Osteocyte (in vitro differentiated cells): ENCODE measurements at places on chromosomes 7 and 10. TPM values are rescaled to one million over a fixed set of nuclear protein-coding genes. Genes with fewer than 3 reads are reported as not detected.

GRCh38 chr10:93075369-93076221, 1.9 kb downstream of the CYP26A1 start:
- no peak overlapping the region for H3K27ac ChIP-seq
- peaks cover 51% of the 10 kb centered on the region for H3K27me3 ChIP-seq
- no peak overlapping the region for H3K4me3 ChIP-seq

GRCh38 chr10:16195178-16195769, 241.5 kb upstream of the PTER start:
- H3K4me3 ChIP-seq, result no peak overlapping the region
- H3K4me1 ChIP-seq, result no peaks in the 10 kb centered on the region
- H3K36me3 ChIP-seq, result no peaks in the 10 kb centered on the region

DNA sequence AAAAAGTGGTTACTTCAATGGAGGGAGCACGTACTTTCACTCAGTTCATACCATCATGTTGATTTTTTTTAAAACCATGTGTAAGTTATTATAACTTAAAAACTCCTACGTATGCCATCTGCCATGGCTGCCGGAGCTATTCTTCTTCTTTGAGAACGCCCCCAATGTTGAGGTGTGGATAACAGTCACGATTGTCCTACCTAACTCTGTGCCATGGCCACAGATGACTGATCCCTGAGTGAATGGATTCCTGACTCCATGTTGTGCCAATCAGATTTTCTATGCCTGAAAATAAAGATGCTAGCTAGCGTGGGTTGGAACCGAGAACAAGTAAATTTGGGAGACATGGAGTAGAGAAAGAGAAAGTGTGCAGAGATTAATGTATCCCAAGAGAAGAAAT, 5.3 kb downstream of the MCMBP start:
- DNase-seq, result no peak
- peak overlapping the region; percentile 3 for H3K27ac ChIP-seq
- H3K27me3 ChIP-seq, result no peaks in the 10 kb centered on the region
- peaks cover 31% of the 10 kb centered on the region for H3K4me1 ChIP-seq
- peaks cover 3% of the 10 kb centered on the region for H3K36me3 ChIP-seq
- no peak overlapping the region for H3K4me3 ChIP-seq

DNA sequence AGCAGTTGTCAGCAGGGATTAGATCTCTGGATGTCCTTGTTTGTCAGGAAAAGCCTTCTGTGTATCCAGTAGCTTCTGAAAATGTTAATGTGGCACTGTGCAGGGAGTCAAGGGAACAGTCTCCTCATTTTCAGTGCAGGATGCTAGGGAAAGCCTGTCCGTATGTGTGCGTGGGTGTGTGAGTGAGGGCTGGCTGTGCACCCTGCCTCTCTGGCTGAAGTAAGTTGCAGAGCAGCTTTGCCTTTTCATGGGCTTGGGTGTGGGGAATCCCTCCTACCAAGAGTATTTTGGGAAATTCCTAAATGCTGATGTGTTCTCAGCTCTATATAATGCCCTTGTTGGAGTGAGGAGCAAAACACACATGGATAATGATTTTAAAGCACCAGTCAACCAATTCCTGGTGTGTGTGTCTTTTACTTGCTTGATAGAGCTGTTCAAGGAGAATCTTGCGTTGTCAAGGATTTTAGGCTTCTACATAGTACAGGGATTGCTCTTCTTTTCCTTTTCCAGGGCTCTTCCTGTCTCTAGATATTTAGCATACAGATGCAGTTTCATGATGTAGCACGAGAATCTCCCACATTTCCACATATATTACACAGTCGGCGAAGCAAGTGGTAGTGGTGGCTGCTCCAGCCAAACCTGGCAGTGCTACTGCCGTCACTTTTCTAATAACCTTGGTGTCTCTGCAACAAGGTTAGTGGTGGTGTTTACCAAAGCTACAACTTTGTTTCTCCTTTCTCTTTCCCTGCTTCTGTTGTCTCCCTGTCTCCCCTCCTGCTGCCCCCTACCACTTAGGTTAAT, 92.8 kb downstream of the MCU start:
- peaks cover 55% of the 10 kb centered on the region for H3K4me1 ChIP-seq
- H3K4me3 ChIP-seq, result peak overlapping the region; percentile 51
- peak overlapping the region; percentile 88 for H3K27ac ChIP-seq
- DNase-seq, result no peak

- DNase-seq, result no peak
- peaks cover 14% of the 10 kb centered on the region for H3K4me1 ChIP-seq
- no peaks in the 10 kb centered on the region for H3K36me3 ChIP-seq
- H3K4me3 ChIP-seq, result no peak overlapping the region
- H3K27me3 ChIP-seq, result no peaks in the 10 kb centered on the region
Observed at GRCh38 chr10:17585016-17585415, 32.2 kb downstream of the HACD1 start.

- no peaks in the 10 kb centered on the region for H3K4me1 ChIP-seq
- H3K27ac ChIP-seq, result no peak overlapping the region
- peak; percentile 56 for DNase-seq
Observed at GRCh38 chr10:1454428-1454827, 282.9 kb downstream of the ADARB2 start.

MEOX2 gene
- 24.5 and 24.8 TPM in 2 replicates for total RNA-seq

GRCh38 chr7:1538544-1539180, 8.2 kb downstream of the MAFK start:
- peaks cover 36% of the 10 kb centered on the region for H3K4me1 ChIP-seq
- H3K27me3 ChIP-seq, result no peaks in the 10 kb centered on the region
- peak overlapping the region; percentile 47 for H3K27ac ChIP-seq
- no peak for DNase-seq
- peaks cover 11% of the 10 kb centered on the region for H3K36me3 ChIP-seq
- H3K4me3 ChIP-seq, result no peak overlapping the region

WNT8B gene
- not detected in 2 replicates for total RNA-seq

- peaks cover 18% of the 10 kb centered on the region for H3K4me1 ChIP-seq
- peak overlapping the region; percentile 83 for H3K27ac ChIP-seq
- no peak for DNase-seq
- peaks cover 22% of the 10 kb centered on the region for H3K36me3 ChIP-seq
Observed at GRCh38 chr7:97871659-97872024, 566 bp downstream of the ASNS start.

- H3K27ac ChIP-seq, result no peak overlapping the region
- no peak overlapping the region for H3K4me3 ChIP-seq
- no peaks in the 10 kb centered on the region for H3K4me1 ChIP-seq
- no peaks in the 10 kb centered on the region for H3K36me3 ChIP-seq
Observed at GRCh38 chr7:113431406-113431805, 313.1 kb upstream of the SMIM30 start.

ADD3 gene
- 128 and 138 TPM in 2 replicates for total RNA-seq

GRCh38 chr10:62869958-62870357, 53.8 kb upstream of the EGR2 start:
- no peaks in the 10 kb centered on the region for H3K4me1 ChIP-seq
- DNase-seq, result no peak
- H3K27ac ChIP-seq, result no peak overlapping the region
- peaks cover 19% of the 10 kb centered on the region for H3K27me3 ChIP-seq
- H3K4me3 ChIP-seq, result no peak overlapping the region

DNA sequence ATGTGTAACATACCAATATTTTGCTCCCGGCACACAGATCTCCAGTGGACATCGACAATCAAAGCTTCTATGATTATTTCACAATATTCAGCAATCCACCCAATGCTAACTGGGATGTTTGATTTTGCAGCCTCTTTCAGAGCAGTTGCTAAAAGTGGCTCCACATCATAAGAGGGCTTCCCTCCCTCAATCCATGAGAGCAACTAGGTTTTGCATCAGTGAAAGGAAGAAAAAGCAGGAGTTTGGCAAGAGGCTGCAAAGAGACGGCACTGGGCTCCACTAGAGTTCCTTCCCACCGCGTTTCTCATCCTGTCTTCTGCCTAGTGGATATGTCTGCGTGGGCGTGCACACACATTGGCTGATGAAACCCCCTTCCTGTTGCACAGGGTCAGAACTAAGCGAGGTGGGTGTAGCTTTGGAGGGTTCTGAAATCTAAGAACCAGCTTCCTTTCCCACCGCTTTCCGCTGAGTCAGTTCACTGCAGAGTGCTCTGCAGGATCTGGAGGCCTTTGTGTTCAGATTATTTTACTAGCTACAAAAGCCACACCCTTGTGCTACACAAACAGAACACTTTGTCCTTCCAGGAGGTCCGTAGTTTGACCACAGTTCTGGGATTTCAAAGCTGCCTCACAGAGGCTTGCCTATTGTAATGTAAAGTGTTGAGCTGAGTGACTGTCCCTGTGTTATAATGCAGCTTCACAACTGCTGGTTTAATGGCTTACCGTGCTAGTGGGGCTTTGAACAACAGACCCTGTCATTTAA, 28.1 kb downstream of the ARL4A start:
- peaks cover 53% of the 10 kb centered on the region for H3K4me1 ChIP-seq
- H3K27me3 ChIP-seq, result no peaks in the 10 kb centered on the region
- no peaks in the 10 kb centered on the region for H3K36me3 ChIP-seq
- DNase-seq, result no peak

FAM24B gene
- total RNA-seq, result 0.70 TPM in 1 of 2 replicates, not detected in the other

MOGAT3 gene
- not detected in 2 replicates for total RNA-seq

CALML3 gene
- total RNA-seq, result not detected in 2 replicates

LRIT1 gene
- total RNA-seq, result not detected in 2 replicates

DNA sequence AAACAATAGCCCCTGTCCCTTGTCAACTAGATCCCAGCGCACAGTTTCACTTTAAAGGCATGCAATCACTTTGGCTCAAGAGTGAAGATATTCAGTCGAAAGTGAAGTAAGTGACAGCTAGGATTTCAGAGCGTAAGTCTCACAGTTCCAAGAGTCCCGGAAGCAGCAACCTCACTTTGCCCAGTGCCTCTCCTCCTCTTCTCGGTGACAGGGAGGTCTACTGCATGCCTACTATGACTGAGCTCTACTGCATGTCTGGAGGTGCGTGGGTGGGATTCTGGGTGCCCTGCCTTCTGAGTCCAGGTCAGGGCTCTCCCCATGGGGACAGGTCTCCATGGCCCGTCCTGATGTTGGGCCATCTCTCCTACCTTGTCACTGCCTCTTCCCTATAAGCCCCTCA, 17.0 kb downstream of the PRKCQ start:
- no peak overlapping the region for H3K27ac ChIP-seq
- no peaks in the 10 kb centered on the region for H3K4me1 ChIP-seq
- DNase-seq, result peak; percentile 48
- H3K36me3 ChIP-seq, result no peaks in the 10 kb centered on the region
- H3K27me3 ChIP-seq, result peaks cover 6% of the 10 kb centered on the region
- no peak overlapping the region for H3K4me3 ChIP-seq

DNA sequence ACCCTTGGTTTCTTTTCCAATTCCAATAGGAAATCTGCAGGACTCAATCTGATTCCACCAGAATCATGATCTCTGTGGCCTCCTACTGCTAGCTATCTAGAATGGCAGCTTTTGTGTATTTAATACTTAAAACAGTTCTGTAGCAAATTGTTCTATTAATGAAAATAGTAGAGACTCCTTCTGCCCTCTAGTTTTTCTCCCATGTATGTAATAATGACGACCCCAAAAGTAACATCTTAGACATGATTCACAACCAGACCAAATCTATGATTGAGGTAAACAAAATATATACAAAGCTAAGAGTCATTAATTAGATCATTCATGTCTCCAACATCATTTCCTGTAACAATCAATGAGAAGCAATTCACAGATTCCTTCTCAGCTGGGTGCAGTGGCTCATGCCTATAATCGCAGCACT, 259.1 kb upstream of the MKLN1 start:
- H3K4me1 ChIP-seq, result peaks cover 27% of the 10 kb centered on the region
- H3K27ac ChIP-seq, result no peak overlapping the region
- no peaks in the 10 kb centered on the region for H3K27me3 ChIP-seq
- H3K4me3 ChIP-seq, result no peak overlapping the region
- H3K36me3 ChIP-seq, result peaks cover 10% of the 10 kb centered on the region

DNA sequence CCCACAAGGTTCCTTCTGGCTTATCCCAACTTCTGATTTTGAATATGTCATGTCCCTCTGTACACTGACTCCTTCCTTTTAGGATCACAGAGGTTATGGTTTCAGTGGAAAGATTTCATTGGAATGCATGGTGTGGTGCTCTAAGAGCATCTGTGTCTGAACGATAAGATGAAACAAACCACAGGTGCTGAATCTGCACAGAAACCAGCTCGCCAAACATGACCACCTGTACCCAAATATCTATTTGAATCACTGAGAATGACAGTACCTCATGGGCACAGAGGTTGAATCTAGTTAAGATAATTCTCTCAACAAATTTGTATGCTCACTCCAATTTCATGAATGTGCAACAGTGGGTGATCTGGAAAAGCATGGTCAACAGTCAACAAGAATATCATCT, 105.3 kb downstream of the DGKI start:
- H3K27me3 ChIP-seq, result no peaks in the 10 kb centered on the region
- no peak overlapping the region for H3K4me3 ChIP-seq
- H3K27ac ChIP-seq, result no peak overlapping the region

- H3K27me3 ChIP-seq, result peaks cover 8% of the 10 kb centered on the region
- no peaks in the 10 kb centered on the region for H3K36me3 ChIP-seq
- H3K27ac ChIP-seq, result no peak overlapping the region
- H3K4me1 ChIP-seq, result peaks cover 5% of the 10 kb centered on the region
- DNase-seq, result no peak
- no peak overlapping the region for H3K4me3 ChIP-seq
Observed at GRCh38 chr7:12436896-12437535, 33.4 kb upstream of the VWDE start.

ATOH7 gene
- not detected in 2 replicates for total RNA-seq

GRCh38 chr10:71921324-71922027, 42.7 kb upstream of the CHST3 start:
- no peaks in the 10 kb centered on the region for H3K36me3 ChIP-seq
- H3K27me3 ChIP-seq, result peaks cover 23% of the 10 kb centered on the region
- no peak overlapping the region for H3K27ac ChIP-seq
- no peak overlapping the region for H3K4me3 ChIP-seq
- peaks cover 8% of the 10 kb centered on the region for H3K4me1 ChIP-seq

TBX20 gene
- not detected in 2 replicates for total RNA-seq

GRCh38 chr7:131196803-131197202, 130.9 kb upstream of the MKLN1 start:
- H3K27me3 ChIP-seq, result peaks cover 3% of the 10 kb centered on the region
- DNase-seq, result no peak
- H3K36me3 ChIP-seq, result no peaks in the 10 kb centered on the region
- H3K4me1 ChIP-seq, result peaks cover 4% of the 10 kb centered on the region

- H3K4me1 ChIP-seq, result peaks cover 18% of the 10 kb centered on the region
- no peak for DNase-seq
- peaks cover 87% of the 10 kb centered on the region for H3K27me3 ChIP-seq
- no peak within 1 kb of the TSS for H3K27ac ChIP-seq
- H3K4me3 ChIP-seq, result peak within 1 kb of the TSS; percentile 64
- peaks cover 3% of the 10 kb centered on the region for H3K36me3 ChIP-seq
Observed at GRCh38 chr7:27151931-27152815, at the start of gene HOXA3. Gene HOXA3, minus strand, starts transcription at chr7:27152583. Its CDS starts 41,943 bp downstream, at chr7:27110640.

- H3K4me3 ChIP-seq, result no peak overlapping the region
- H3K36me3 ChIP-seq, result no peaks in the 10 kb centered on the region
- DNase-seq, result no peak
- H3K27me3 ChIP-seq, result no peaks in the 10 kb centered on the region
- no peak overlapping the region for H3K27ac ChIP-seq
Observed at GRCh38 chr7:116307253-116307652, 96.9 kb downstream of the TES start.
